ENCODE measurements at places on chromosomes 2 and 18. TPM values are rescaled to one million over a fixed set of nuclear protein-coding genes. Genes with fewer than 3 reads are reported as not detected.

DNA sequence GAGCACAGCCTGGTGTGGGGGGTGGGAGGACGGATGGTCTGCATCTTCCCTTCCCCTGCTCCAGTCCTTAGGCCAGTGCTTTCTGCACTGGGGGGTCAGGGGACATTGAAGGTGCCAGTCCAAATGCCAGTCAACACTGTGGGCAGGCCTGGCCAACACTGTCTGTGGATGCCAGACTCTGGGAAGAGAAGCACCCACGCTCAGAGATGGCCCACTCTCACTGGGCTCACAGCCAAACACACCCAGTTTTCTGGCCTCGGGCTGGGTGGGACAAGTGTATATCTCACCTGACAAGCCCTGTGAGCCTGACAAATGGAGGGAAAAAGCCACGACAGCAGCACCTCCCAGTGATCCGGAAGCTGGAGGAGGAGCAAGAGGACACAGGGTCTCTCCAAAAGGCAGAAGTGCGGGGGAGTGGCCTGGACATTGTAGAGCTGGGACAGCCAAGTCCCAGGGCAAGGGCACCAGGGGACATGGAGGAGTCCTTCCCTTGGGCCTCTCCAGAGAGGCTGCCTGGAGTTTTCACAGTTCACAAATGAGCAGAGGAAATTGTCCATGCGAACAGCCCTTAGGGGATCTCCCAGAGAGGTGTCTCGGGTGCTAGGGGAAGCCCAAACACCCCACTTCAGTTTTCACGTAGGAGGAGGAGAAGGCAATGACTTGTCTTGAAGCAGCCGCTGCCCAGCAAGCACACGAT lies 79.3 kb downstream of the SDC1 start:
- DNase-seq: no peak

The RNF152 gene
- total RNA-seq: 0.08 TPM

DNA sequence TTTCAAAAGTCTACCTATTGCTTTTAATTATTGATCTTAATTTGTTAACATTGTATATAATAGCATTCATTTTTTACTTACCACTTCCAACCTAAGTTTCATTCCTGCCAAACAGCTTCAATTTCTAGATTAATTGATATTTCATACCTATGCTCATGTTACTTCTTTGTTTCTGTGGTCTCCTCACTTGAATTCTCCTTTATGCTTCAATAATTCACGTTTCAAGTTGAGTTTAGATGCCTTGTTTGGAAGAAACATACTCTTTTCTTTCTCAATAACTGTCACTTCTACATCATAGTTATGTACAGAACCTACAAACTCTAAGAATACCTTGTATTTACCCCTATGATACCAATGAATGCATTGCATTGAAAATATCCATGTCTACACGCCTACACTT lies 862.2 kb upstream of the LRATD1 start:
- DNase-seq: no peak

GRCh38 chr2:106851881-106852501 lies 34.0 kb downstream of the ST6GAL2 start:
- no peak for DNase-seq

DNA sequence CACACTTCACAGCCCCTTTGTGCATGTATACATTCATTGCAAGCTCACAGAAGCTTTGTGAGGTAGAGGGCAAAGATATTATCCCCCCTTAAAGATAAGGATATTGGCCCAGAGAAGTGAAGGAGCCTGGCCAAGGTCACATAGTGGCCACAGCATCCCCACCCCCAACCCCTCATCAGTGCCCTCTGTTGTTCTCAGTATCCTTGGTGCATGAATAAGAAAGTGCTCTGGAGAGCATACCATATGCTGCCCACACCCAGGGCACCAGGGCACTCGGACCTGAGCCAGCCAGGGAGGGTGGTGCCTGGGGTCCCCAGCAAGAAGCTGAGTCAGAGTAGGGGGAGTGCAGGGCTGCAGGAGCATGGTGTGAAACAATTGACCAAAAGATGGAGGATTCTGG lies 3.3 kb downstream of the DYSF start:
- DNase-seq: no peak

The GKN1 gene
- not detected for total RNA-seq

GRCh38 chr2:157246765-157247407 lies 10.6 kb upstream of the GALNT5 start:
- no peak for DNase-seq

The SLC35F6 gene
- 19.9 TPM for total RNA-seq

The UGT1A10 gene
- not detected for total RNA-seq

The IL1RL2 gene
- not detected for total RNA-seq

GRCh38 chr18:13605477-13605876 lies 120.9 kb downstream of the FAM210A start:
- no peak for DNase-seq

The REEP1 gene
- total RNA-seq: 0.36 TPM

DNA sequence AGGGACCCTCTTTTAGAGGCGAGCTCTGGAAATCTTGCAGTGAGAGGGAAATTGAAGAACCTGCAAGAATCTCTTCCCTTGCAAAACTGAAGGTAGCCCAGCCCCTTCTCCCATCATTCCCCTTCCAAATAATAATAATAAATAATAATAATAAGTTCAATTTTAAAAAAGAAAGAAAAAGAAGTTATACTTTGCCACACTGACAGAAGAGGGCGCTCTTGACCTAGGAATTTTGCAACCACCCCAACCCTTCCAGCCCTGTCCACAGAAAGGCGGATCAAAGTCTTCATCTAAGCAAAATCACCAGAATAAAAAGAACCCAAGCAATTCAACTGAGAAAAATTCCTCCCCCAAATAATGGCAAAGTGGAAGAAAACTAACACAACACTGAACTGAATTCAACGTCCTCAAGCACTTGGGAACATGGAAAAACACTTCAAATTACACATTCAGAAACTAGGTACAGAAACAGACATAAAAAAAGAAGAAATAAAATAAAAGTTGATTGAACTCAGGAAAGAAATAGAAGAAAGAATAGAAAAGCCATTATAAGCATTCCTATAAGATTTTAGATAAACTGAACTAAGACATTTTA lies 98.9 kb upstream of the GLS start:
- DNase-seq: no peak

GRCh38 chr2:58261209-58261608 lies 20.1 kb upstream of the FANCL start:
- DNase-seq: no peak

The EDAR gene
- 26.8 TPM for total RNA-seq

- DNase-seq: no peak
Measured at GRCh38 chr2:73944714-73945113, 18.0 kb downstream of the DGUOK start.

The BMP10 gene
- not detected for total RNA-seq

GRCh38 chr18:25735459-25735858 lies 355.0 kb downstream of the SS18 start:
- no peak for DNase-seq

DNA sequence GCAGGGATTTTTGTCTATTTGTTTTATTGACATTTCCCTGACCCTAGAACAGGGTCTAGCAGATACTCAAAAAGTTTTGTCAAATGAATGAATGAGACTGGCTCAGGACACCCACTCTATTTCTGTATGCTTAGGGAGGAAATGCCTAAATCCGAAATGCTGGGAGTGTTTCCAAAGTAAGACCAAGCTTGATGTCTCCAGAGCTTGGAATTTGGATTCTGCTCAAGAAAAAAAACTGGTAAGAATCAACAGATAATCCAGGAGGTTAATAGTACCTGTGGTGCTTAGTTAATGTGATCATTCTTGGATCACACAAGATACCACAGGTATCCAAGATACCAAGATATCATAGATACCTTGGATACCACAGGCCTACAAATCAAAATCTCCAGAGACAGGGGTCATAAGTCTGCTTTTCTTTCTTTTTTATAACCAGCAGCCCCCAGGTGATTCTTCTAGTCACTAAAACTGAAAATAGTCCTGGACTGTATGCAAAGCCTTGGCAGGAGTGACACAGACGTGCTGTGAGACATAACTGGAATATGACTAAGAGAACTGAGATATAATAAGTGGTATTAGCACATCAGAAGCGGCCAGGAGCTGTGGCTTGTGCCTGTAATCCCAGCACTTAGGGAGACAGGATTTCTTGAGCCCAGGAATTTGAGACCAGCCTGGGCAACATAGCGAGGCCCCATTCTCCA lies 39.9 kb upstream of the SP3 start:
- no peak for DNase-seq

DNA sequence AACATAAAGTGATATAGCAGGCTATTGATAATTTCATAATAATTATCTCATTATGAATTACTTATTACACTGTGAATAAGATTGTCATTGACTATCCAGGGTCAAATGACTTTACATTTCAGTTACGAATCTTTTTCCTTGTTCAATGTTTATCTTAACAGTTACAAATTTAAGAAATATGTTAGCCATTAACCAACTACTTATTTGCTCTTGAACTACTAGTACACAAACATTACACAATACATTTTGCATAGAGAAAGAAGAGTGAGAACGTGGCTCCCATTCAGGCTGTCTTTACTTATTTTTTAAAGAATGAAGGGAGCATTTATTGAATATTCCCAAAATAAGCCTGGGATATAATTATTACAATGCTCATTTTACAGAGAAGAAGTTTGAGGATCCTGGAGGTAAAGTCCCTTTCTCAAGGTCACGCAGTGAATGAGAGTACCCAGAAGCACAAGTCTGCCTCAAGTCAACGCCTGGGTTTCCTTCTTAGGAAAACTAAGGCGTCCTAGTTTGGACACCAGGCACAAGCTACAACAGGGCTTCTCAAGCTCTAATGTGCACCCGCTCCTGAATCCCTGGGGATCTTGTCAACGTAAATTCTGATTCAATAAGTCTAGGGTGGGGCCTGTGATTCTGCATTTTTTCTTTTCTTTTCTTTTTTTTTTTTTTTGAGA lies 164.2 kb downstream of the FIGN start:
- DNase-seq: no peak

- DNase-seq: no peak
Measured at GRCh38 chr18:63980896-63981460, 11.1 kb downstream of the SERPINB8 start.

DNA sequence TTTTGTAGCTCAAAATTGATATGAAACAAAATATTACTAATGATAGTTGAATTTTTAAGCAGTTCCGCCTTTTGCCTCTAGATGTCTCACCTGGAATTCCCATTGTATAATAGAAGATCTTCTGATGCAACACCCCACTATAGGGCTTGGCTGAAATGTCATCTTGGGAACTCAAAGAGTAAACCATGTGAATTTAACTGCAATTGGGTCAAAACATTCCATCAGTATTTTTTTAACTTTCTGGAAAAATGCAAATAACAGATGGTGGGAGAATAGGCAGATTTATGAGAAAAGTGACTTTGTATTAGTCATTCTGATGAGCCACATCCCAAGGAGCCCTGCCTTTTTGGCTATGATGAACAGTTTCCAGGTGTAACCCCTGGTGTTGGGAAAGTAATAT lies 489.9 kb downstream of the NYAP2 start:
- no peak for DNase-seq

The TXNDC2 gene
- not detected for total RNA-seq

- DNase-seq: no peak
Measured at GRCh38 chr2:33531549-33532059, 55.2 kb downstream of the RASGRP3 start.

DNA sequence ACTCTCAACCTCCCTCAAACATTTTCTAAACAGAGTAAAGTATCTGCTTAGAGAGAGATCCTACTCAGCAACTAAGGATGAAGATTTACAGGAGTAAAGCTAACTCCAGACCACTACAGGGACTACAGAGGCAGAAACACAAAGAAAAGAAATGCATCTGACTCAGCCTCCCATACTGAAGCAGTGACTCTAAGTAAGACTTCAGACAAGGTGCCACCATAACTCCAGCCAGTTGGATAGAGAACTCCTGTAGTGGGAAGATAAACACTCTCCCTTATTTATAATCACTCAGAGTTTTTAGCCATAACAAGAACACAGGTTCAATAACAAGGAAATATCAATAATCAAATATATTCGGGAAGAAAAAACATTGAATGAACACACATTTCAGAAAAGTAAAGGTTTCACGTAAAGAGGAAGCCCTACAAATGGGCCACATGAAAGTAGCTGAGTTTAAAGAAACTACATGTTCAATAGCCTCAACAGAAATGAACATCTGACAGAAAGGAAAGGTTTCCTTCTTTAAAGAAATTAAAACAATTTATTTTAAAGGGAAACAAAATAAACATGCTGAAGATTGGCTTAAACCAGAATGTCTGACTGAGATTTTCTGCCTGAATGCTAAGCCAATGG lies 519.9 kb downstream of the KCNJ3 start:
- no peak for DNase-seq

DNA sequence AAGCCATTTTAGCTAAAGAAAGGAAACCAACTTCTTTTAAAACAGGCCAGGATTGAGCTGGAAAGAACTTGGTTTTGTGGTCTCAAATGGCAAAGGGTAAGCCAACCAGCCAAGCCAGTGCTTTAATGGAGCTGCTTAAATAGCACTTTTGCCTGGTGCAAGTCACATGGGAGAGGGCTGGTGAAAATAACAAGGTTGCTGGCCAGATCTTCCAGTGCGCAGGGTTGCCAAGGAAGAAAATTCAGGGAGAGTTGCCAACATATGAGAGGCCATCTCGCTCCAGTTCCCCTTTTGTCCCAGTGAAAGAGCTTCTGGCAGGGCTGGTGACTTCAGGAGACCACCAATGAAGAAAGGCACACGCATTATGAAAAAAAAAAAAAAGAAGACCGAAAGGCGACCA lies 57.3 kb downstream of the IRS1 start:
- DNase-seq: no peak

GRCh38 chr2:190802129-190802528 lies 78.5 kb upstream of the GLS start:
- DNase-seq: no peak

GRCh38 chr2:136020831-136021230 lies 35.4 kb upstream of the DARS1 start:
- DNase-seq: no peak

GRCh38 chr2:152546230-152546837 lies 170.9 kb downstream of the PRPF40A start:
- DNase-seq: no peak

The C2orf66 gene
- 0.53 TPM for total RNA-seq

DNA sequence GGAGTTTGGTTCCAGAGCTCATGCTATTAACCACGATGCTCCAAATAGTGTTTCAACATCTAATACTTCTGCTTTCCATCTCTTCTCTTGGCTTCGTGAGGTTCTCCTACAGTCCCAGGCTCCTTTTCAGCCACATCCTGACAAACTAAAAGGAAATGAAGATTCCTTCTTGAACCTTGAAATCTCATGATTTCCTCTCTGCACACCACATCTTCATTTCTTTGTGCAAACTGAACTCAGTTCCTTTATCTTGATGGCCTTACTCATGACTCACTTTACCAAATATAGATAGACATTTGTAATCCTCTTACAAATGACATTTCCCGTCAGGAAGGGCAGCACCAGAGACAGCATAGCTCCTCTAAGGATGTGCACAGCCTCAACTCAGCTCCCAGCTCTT lies 50.0 kb upstream of the ITGA4 start:
- DNase-seq: no peak

The ANKRD62 gene
- total RNA-seq: not detected

GRCh38 chr2:43051338-43051737 lies 175.1 kb downstream of the ZFP36L2 start:
- DNase-seq: peak; percentile 50

DNA sequence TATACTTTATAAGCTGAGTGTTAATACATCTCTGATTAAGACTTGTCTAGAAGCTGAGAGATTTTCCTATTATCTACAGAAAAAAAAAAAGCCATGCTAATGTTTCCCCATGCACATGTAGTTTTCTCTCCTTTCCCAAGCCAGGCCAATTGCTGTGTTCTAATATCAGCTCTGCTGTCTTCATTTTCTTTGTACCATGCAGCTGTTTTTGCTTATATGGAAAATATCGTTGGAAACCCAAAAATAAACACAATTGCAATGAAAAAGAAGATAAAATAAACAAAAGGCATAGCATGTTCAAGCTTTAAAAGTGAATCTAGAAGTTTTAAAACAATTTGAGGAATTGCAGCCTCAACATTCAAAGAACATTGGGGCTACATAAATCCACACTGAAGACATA lies 817.4 kb upstream of the ACVR2A start:
- no peak for DNase-seq
